Esophagus squamous epithelium (tissue), 5 donors: ENCODE measurements at places on chromosomes 2 and 18.

DNA sequence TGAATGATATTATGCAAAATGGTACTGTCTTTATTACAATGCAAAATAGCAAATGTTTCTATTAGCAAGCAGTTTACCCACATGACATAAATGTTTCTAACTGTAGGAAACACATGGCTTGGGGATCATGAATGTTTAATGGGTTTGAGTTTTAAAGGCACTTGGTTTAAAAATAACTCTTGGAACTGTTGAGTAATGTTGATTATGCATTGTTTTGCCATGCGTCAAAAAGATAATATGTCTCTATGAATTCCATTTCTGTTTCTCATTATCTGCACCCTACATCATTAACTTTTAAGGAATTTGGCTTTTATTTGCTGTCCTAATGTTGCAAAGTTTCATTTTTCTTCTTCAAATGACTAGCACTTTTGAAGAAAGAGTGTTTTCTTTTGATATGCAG lies 1355.5 kb downstream of the SUCLG1 start:
- DNase-seq = no peak

- DNase-seq = no peak
These were observed 115.6 kb downstream of the GLI2 start for GRCh38 chr2:120851116-120851773.

- no peak for DNase-seq
These were observed 34.8 kb downstream of the ADNP2 start for GRCh38 chr18:80143881-80144280.

GRCh38 chr2:238868616-238869292 lies 20.9 kb downstream of the TWIST2 start:
- no peak for DNase-seq

GRCh38 chr2:53130441-53130943 lies 637.1 kb upstream of the CHAC2 start:
- DNase-seq = no peak

GRCh38 chr2:33620-34019 lies 12.7 kb downstream of the FAM110C start:
- no peak for DNase-seq

DNA sequence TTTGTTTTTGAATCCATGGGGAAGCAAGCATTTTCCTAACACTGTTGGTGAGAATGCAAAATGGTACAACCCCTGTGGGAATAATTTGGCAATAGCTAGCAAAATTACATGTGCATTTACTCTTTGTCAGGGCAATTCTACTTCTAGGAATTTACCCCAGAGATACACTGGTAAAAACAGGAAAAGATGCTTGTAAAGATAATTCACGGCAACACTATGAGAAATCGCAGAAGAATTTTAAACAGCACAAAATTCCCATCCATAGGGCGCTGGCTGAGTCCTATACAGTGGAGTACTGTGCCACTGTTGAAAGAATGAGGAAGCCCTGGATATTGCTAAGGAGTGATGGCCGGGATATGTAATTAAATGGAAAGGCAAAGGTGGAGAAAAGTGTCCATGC lies 75.8 kb downstream of the DGKD start:
- no peak for DNase-seq

DNA sequence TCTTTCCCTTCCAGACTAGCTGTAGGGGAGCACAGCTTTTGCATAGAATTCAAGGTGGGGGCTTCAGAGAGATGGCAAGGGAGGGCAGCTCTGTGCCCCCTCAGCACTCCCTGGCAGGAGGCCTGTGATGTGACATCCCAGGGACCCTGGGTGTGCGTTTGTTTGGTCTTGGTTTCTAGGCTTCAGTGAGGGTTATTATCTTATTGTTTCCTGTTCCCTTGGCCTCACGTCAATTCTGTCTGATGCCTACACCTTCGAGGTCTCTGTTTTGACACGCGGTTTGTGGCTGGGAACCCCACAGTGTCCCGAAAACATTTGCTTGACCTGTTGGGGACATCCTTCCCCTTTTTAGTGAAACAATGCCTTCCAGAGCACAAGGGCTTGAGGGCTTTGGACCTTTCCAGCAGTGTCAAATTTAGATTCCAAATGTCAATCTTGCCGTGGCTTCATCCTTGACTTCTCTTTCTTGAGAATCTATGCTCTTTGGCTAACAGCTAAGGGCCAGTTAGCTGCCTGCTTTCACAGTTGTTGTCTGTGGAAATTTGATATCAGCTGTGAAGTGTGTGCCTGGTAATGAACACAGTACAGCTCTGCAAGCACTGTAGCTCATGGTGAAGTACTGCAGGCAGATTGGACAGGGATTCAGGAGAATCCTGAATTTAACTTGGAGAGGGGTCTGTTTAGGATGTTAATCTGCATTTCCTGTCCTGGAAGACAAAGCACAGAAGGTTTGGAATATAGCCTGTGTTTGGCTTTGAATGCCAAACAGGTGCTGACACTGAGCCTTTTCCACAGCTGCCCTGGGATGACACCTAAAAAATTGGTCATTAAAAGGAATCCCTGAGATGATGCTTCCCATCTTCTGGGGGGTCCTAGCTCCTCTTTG lies 108.2 kb upstream of the CXCR4 start:
- DNase-seq = no peak

DNA sequence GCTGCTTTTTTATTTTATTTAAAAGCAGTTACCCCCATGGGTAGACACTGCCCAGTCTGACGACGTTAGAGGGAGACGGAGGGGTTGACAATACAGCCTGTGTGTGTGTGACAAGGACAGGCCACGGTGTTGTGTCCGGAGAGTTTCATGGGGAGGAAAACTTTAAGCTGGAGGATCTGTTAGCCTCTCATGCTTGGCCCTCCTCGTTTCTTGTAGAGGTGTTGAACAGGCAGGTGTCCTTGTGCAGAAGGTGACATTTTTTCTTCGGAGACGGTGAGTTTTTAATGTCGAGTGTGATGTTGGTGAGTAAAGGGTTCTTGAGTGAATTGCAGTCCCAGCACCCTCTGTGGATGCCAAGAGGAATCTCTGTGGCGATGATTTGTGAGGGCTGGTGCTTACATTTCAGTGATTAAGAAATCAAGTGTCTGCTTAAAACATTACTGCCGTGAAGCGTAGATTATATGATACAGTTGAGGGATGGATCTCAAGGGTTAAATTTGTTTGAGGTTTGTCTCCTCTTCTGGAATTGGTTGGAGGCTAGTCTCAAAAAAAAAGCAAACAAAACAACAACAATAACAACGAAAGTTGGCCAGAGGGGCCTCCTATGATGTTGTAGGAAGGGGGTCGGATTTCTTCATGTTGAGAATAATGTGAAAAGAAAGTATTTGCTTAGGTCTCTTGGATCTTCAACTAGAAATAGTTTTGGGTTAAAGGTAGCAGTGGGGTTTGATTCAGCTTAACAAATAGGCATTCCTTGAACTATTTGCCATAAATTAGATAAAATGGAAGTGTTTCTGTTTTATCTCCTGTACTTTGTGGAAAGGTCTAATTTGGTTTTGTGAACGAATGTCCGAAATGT lies 1.6 kb downstream of the NCOA1 start:
- no peak for DNase-seq

- no peak for DNase-seq
These were observed 3.5 kb upstream of the RFX8 start for GRCh38 chr2:101478181-101479001.

GRCh38 chr2:232365621-232366321 lies 12.8 kb upstream of the ALPP start:
- no peak for DNase-seq

- DNase-seq = no peak
These were observed 415.8 kb upstream of the TRIB2 start for GRCh38 chr2:12300927-12301326.

- DNase-seq = no peak
These were observed 137.9 kb downstream of the DOCK10 start for GRCh38 chr2:224904381-224904780.

- DNase-seq = no peak
These were observed 479.0 kb upstream of the DCC start for GRCh38 chr18:51861046-51861445.

DNA sequence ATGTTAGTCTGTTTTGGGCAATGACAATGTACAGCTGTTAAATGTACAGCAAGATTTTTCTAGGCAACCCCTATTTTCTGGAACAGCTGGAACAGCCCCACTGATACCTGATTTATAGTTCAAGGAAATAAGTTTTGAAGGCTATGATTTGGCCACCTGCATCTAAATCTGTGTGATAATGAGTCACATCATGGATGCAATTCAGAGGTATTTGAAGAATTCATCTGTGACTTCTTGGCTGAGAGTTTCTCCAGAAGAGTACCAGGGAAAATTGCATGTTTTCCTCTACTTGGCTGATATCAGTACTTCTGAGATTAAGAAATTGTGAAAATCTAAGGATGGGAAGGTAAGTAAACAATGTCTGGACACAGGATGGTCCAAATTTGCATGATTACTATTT lies 40.7 kb upstream of the NT5C1B start:
- DNase-seq = no peak

DNA sequence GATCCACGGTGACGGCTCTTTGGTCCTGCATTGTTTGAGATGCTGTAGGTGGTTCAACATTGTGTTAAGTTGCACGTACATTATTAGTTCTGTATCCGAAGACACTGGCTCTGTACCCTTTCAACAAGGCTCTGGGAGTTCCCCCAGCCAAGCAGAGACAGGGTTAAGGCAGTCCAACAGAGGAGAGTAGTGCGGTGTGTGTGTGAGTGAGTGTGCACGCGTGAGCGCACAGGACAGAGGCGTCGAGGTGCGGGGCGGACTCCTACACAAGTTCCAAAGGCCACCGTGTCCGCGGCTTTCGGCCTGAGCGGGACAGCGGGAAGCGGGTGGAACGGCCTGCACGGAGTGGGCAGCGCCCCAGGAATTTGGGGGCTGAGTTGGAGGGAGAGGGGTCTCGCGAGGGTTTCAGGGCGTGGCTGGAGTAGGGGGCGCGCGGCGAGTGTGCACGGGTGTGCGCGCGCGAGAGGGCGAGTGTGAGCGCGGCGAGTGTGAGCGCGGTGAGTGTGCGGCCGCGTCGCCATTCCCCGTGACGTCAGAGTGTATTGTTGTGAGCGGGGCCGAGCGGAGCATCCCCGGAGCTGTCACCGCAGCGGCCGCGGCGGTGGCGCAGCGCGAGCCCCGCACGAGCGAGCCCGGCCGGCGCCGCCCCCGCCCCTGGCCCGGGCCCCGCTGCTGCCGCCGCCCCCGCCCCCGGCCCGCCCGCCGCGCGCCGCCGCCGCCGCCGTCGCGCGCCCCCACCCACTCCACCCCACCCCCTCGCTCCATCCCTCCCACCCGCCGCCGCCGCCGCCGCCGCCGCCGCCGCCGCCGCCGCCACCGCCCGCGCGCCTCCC lies at the start of gene ASXL3:
TSS of gene ASXL3 (plus strand) at position 535 of the 833 bp plus-strand sequence. CDS start 413 bp downstream, outside the sequence.
- DNase-seq = no peak

GRCh38 chr2:170554278-170554955 lies 160.7 kb upstream of the SP5 start:
- no peak for DNase-seq

GRCh38 chr18:7333025-7333562 lies 102.2 kb downstream of the LRRC30 start:
- DNase-seq = no peak

- no peak for DNase-seq
These were observed 362.4 kb downstream of the KCNJ3 start for GRCh38 chr2:155060896-155061295.
